ENCODE measurements at places on chromosomes 2 and 18.

GRCh38 chr2:128425216-128425615, 106.5 kb upstream of the HS6ST1 start:
- no peak for DNase-seq

- DNase-seq: no peak
These were observed 127.3 kb downstream of the DIS3L2 start for GRCh38 chr2:232088771-232089170.

GRCh38 chr2:43269074-43269572, 42.7 kb upstream of the ZFP36L2 start:
- peak; percentile 83 for DNase-seq

DNA sequence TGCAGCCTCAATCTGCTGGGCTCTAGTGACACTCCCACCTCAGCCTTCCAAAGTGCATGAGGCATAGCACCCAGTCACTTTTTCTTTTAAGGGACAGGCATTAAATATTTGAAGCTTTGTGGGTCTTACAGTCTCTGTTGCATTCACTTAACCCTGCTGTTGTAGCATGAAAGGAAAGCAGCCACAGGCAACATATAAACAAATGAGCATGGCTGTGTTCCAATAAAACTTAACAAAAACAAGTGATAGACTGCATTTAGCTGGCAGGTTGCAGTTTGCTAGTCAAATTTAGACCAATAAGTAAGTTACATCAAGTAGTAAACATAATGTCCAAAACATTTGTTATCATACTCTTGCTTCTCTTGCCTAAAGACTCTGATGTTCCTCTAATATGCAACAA, 297.3 kb upstream of the MMADHC start:
- no peak for DNase-seq

DNA sequence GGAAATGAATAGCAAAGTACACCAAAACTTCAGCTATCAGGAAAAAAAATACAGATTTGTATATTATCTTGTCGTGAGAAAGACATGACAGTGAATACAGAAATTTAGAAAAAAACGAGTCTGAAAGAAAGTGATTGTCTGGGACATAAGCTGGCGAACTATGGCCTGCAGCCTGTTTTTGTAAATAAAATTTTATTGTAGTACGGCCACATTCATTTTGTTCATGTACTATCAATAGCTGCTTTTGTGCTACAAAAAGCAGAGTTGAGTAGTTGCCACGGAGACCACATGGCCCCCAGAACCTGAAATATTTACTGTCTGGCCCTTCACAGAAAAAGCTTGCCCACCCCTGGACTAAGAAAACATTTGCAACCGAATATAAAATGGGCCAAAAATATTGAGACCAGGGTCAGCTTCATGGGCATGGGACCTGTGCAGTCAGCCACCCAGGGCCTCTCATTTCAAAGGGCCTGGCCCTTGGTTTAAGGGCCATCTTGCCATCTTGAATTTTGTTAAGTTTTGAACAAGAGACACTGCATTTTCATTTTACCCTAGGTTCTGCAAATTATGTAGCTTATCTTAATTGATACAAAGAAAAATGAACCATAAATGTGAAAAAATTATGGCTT, 17.9 kb downstream of the ANTXR1 start:
- no peak for DNase-seq

GRCh38 chr2:233426619-233427342, 72.5 kb downstream of the DGKD start:
- no peak for DNase-seq

DNA sequence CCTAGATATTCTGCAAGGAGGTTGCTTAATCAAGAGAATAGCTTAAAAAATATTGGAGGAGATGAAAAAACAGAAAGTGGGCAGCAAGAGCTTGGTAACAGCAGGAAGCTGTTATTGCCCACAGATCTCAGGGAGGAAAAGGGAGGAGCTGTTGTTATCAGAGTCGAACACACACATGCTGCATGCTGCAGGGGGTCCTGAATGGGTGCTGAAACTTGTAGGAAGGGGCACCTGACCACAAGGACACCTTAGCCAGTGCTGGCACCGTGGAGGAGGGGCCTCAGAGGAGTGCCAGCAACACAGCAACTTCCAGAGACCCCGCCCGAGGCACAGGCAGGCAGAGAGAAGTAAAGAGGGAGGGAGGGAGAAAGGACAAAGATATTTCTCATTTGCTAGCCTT, 332.9 kb downstream of the SOCS6 start:
- no peak for DNase-seq

GRCh38 chr2:236665572-236666118, 96.0 kb downstream of the ACKR3 start:
- no peak for DNase-seq

DNA sequence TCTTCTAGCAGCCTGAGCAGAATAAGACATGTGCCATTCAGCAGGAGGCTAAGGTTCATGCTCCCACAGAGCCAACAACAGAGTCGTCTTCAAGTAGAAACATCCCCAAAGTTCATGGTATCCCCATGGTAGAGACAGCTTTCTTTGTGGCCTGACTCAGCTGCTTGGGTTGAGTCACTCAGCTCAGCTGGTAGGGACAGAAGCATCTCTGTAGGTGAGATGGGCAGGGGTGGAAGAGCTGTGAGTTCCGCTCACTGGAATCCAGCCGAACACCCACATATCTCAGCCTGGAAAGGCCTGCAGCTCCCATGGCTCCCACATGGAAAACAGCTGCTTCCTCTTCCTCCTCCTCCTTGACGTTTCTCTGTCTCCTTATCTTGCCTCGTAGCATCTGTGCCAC, 792.7 kb downstream of the RNF144A start:
- DNase-seq: no peak

DNA sequence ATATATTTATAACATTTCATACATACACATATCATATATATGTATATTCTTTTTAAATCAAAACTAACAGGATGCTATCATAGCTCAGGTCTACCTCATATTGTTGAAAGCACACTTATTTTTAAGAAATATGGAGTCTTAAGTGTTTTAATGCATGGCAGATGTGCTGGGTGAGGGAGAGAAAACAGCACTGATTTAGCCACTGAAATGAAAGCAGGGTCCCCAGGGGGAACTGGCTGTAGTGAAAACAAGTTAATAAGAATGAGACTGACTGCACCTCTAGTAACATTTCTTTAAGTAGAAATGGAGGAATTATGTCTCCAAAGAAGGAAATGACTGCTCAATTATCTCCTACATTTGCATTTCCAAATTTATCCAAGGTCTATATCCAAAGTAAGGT, 857.8 kb downstream of the DCDC2C start:
- DNase-seq: no peak

GRCh38 chr18:69648486-69648885, 247.8 kb downstream of the DOK6 start:
- no peak for DNase-seq

DNA sequence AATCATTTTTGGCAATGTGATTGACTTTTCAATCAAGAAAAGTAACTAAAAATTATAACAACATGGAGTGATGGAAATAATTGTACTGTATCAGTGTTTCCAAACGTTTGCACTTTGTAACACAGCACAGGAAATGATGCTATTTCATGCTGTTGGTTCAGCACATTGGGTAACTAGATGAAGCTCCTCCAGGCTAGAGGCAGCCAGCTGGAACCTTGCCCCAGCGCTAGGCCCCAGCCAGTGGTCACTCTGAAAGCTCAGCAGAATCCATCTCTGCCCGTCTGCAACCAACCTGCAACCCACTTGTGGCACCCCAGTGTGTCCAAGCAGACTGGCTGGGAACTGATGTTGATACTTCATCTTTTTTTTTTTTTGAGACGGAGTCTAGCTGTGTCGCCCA, 15.3 kb downstream of the UNC50 start:
- no peak for DNase-seq

DNA sequence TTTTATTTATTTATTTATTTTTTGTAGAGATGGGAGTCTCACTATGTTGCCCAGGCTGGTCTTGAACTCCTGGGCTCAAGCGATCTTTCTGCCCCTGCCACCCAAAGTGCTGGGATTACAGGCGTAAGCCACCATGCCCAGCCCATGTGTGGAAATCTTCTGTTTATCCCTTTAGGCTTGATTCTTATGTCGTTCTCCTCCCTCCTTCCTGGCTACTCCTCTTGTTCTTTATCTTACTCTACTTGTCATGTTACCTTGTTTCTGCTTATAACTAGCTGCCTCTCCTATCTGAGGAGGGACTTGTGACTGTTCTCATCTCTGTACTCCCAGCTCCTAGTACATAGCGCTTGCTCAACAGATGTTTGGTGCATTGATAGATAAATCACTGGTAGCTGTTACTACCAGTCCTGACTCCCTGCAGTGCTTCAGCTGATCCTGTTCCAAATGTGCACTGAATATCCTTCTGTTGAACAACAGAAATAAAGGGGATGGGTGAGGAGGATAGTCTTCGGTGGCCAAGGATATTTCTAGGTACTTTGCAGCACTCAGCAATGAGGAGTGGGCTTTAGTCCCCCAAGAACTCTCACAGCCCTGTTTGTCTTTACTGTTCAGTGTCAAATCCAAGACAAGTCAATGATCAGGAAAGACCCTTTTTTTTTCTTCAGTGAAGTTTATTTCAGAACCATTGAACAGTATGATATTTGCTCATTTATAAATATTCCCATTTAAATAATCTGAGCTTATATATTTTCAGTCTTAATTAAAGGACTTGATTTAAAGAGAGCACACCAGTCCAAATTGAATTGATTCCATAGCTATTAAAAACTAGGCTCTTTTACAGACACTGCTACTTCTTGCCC, 7.2 kb downstream of the IL1B start:
- no peak for DNase-seq

DNA sequence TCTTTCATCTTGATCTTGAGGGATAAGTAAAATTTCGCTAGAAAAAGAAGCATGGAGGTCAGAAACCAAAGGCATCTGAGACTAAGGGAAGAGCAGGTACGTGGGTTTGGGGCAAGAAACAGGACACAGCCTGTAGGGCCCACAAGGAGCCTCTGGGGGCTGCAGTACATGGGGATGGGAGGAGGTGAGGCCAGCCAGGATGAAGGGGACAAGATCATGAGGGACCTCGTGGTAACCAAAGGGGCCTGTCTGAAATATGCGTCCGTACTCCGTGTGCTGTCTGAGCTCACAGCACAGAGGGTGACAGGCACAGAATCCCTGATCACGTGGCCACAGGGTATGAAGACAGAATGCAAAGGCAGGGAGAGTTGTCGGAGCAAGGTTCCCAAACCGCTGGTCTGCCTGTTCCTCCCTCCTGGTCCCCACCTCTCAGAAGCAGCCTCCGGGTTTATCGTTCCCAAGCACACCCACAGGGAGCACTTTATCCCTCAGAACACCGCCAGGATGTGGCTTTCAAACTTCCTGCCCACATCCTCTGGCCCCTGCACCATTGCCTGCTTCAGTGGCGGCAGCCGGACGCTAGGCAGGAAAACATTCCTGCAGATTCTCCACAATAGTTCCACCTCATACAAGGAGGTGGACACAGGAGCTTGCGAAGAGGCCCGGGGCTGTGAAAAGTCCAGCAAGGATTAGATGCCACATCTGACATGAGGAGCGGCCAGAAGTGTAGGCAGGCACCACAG, 12.0 kb downstream of the TMEM163 start:
- no peak for DNase-seq

GRCh38 chr2:109214651-109215371, 85.8 kb downstream of the SH3RF3 start:
- no peak for DNase-seq

GRCh38 chr2:179376881-179377280, 112.2 kb upstream of the SESTD1 start:
- no peak for DNase-seq

DNA sequence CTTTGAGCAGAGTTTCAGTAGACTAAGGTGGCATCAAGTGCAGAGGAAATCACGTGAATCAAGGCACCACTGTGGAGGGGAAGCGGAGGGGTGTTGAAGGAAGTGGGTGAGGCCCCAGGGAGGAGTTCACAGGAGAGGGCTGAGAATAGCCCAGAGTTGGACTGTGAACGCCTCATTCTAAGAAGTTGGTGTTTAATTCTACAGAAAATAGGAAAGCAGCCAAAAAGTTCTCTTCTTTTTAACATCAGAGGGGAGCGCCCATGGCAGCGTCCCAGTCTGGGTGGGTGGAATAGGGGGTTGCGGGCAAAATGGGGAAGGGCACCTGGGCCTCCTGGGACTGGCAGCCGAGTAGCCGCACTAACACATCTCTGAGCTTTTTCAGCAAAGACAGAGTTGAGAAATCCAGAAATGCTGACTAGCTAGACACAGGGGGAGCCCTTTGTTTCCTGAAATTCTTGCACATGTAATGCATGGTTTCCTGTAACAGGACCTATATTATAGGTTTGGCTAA, 97.0 kb downstream of the NEB start:
- no peak for DNase-seq

DNA sequence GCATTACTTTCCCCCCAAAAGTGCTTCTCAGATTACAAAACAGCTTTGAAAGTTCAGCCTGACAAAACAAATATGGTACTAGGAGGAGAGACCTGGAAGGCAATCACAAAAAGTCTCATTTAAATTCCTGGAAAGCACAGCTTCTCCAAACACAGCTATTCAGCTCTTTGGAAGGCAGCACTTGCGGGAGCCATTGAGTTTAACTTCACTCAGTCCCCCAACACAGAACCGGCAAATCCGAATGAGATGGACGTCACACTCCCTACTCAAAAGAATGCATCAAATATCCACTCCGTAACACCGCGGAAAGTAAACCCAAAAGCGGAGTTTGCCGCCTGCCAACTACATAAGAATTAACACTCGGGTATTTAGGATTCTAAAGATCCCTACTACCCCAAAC, 638 bp downstream of the ST6GAL2 start:
- no peak for DNase-seq

- no peak for DNase-seq
These were observed 532 bp downstream of the MYOM1 start for GRCh38 chr18:3219241-3219630.

DNA sequence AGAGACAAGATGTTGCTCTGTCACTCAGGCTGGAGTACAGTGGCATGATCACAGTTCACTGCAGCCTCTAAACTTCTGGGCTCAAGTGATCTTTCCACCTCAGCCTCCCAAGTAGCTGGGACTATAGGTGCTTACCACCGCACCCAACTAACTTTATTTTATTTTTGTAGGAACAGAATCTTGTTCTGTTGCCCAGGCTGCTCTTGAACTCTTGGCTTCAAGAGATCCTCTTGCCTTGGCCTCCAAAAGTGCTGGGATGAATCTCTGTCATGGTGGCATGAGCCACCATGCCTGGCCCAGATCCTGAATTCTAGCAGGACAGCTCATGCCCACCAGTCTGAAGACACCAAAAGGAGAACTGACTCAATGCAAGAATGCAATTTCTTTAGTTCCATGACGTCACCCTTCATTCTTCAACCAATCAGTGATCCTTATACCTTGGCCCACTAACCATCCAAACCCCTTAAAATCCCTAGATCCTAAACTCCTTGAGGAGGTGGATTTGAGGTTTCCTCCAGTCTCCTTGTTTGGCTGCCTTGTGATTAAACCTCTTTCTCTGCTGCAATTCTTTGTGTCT, 25.6 kb upstream of the CXXC1 start:
- DNase-seq: no peak
